ENCODE measurements at places on chromosomes 16 and 17.

GRCh38 chr16:78681743-78682142, 582.3 kb downstream of the WWOX start:
- no peak for DNase-seq

- DNase-seq: no peak
Measured at GRCh38 chr16:58644765-58645487, 15.3 kb upstream of the CNOT1 start.

DNA sequence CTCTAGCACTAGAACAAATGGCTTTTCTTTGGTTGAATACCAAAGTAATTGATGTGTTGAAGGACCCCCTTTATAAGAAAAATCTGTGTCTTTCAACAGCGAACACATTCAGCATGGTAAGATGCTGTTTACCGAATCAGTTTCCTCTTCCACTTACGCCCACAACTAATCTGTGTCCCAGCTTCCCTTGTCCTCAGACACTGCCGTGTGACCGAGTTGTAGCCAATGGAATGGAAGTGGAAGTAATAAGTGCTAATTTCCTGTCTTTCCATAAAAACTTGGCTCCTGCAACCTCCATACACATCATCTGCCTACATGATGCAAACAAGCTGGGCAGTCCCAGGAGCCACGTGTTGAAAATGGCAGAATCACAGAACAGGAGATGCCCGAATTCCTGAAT, 10.4 kb downstream of the CDIPT start:
- no peak for DNase-seq

DNA sequence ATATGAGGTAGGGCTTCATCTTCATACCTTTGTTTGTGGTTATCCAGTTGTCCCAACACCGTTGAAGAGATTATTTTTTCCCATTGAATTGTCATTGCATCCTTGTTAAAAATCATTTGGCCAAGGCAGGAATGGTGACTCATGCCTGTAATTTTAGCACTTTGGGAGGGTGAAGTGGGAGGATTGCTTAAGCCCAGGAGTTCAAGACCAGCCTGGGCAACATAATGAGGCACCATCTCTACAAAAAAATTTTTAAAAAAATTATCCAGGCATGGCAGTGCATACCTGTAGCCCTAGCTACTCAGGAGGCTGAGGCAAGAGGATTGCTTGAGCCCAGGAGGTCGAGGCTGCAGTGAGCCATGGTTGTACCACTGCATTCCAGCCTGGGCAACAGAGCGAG, 223.9 kb downstream of the TANC2 start:
- no peak for DNase-seq

- no peak for DNase-seq
Measured at GRCh38 chr17:60695960-60696359, 18.3 kb downstream of the BCAS3 start.

GRCh38 chr16:15037745-15038144, 18.1 kb downstream of the NTAN1 start:
- no peak for DNase-seq

GRCh38 chr17:41956522-41956921, 10.1 kb upstream of the CNP start:
- DNase-seq: no peak

DNA sequence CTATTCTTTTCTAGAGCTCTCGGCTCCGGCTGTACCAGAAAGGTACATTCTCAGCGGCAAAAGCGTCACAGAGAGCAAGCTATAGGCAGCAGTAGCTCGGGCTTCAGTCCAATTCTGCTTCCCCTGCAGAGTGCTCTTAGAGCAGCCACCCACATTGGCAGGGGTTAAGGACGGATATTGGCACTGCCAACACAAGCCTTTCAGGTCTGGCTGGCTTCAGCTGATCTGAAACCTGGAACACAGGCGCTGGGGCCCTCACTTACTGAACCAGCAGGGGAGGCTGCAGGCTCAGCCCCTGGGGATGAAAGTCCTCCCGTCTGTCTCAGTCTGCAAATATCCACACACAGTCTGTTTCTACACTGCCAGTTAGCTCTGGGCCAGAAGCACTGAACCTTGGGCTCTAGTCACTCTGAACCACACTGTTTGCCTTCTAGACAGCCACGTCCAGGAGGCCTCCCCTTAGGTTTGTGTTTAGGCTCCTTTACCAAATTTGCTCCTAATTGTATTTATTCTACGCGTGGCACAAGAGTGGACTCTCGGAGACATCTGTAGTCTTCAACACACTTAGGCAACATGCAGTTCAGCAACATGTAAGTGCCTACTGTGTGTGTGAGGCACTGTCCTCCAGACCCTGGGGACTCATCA, 40.1 kb downstream of the HIC1 start:
- DNase-seq: no peak

- peak; percentile 58 for DNase-seq
Measured at GRCh38 chr17:45228763-45229539, 7.3 kb downstream of the FMNL1 start.

DNA sequence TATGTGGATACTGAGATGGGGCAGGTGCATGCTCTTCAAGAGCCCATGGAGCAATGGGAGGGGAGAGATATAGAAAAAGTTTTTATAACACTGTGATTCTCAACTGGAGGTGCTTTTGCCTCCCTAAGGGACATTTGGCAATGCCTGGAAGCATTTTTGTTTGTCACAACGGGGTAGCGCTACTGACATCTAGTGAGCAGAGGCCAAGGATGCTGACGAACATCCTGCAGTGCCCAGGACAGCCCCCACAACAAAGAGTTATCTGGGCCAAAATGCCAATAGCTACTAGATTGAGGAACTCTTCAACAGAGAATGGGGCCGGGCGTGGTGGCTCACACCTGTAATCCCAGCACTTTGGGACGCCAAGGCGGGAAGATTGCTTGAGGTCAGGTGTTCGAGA, 67.2 kb upstream of the CLEC3A start:
- no peak for DNase-seq

GRCh38 chr17:83203073-83203471, 123.7 kb downstream of the METRNL start:
- DNase-seq: no peak

DNA sequence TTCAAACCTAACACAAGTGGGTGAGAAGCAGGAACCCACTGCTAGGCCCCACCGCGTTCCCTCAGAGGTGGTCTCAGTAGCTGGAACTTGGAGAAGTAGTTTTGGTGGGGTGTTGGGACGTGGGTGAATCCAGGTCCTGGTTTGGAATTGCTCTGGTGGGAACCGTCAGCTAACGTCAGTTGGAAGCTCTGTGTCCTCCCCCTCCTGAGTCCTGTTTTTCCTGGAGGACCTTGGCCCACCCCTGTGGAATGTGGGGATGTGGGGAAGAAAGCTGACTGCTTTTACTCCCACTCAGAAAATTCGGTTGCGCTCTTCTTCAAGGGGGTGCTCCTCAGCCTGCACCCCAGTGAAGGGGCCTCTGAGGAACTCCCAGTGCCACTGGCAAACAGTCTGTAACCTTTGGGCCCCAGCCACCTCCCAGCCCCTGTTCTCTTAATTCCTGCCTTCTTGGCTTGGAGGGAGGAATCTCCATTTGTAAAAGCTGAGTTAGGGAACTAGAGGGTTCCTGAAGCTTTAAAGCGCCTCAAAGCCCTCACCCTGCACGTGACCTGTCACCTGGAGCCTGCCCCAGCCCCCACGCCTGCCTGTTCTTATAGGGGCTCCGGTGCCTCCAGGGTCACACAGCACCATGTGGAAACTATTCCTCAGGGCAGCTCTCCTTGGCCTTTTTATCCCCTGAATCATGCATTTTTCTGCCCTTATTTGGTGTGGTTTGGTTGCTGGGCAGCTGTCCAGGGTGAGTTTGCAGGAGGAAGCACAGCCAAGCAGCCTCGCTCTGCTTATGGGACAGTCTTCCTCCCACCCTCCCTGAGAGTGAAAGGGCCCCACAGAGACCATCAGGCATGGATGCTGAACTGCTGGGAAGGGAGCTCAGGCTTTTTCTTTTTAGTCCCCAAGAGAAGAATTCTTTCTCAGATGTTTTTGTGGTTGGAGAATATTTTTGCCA, 16.2 kb upstream of the NAGLU start:
- DNase-seq: no peak

GRCh38 chr16:84115919-84116719, 623 bp downstream of the MBTPS1 start:
- no peak for DNase-seq
